ENCODE measurements at places on chromosomes 3 and 15. TPM values are rescaled to one million over a fixed set of nuclear protein-coding genes. Genes with fewer than 3 reads are reported as not detected.

Gene EHD4
- 22.8 TPM for total RNA-seq

Gene BTLA
- total RNA-seq: not detected

Gene PRRT3
- 1.2 TPM for total RNA-seq

Gene NEIL1
- 1.7 TPM for total RNA-seq

Gene ROBO1
- 57.3 TPM for total RNA-seq

Gene ITIH4
- 2.3 TPM for total RNA-seq

Gene CELSR3
- total RNA-seq: 0.85 TPM

Gene LIPC
- total RNA-seq: under 0.01 TPM

Gene REC114
- not detected for total RNA-seq

All from regular cardiac myocyte (primary cell).